Activated T-cell treated with anti-CD3 and anti-CD28 coated beads, Interleukin-2, amount 50 U/mL, for 72 hours (primary cell): ENCODE measurements at places on chromosomes 3 and 15. TPM values are rescaled to one million over a fixed set of nuclear protein-coding genes. Genes with fewer than 3 reads are reported as not detected.

- no peak for DNase-seq
- no peaks in the 10 kb centered on the region for H3K27me3 ChIP-seq
- no peaks in the 10 kb centered on the region for H3K36me3 ChIP-seq
- no peak overlapping the region for H3K4me3 ChIP-seq
Measured at GRCh38 chr3:105177576-105177975, 189.1 kb upstream of the ALCAM start.

The BCHE gene
- total RNA-seq: not detected

The TRIM42 gene
- not detected for total RNA-seq

GRCh38 chr3:108780235-108780634 lies 23.0 kb upstream of the RETNLB start:
- DNase-seq: peak; percentile 13
- peaks cover 2% of the 10 kb centered on the region for H3K36me3 ChIP-seq
- peaks cover 37% of the 10 kb centered on the region for H3K4me1 ChIP-seq
- H3K4me3 ChIP-seq: no peak overlapping the region

The TM6SF1 gene
- 25.1 TPM for total RNA-seq

GRCh38 chr3:142003291-142003690 lies 126.8 kb downstream of the ATP1B3 start:
- H3K36me3 ChIP-seq: no peaks in the 10 kb centered on the region
- no peaks in the 10 kb centered on the region for H3K4me1 ChIP-seq
- H3K27ac ChIP-seq: no peak overlapping the region

- H3K4me3 ChIP-seq: no peak overlapping the region
- no peaks in the 10 kb centered on the region for H3K4me1 ChIP-seq
- no peak for DNase-seq
- H3K36me3 ChIP-seq: no peaks in the 10 kb centered on the region
Measured at GRCh38 chr3:126316031-126316461, 41.2 kb downstream of the KLF15 start.

- peaks cover 10% of the 10 kb centered on the region for H3K36me3 ChIP-seq
- no peak overlapping the region for H3K4me3 ChIP-seq
- H3K27ac ChIP-seq: peak overlapping the region; percentile 73
- DNase-seq: no peak
- no peaks in the 10 kb centered on the region for H3K27me3 ChIP-seq
Measured at GRCh38 chr15:55231455-55231854, 34.7 kb upstream of the RSL24D1 start.

DNA sequence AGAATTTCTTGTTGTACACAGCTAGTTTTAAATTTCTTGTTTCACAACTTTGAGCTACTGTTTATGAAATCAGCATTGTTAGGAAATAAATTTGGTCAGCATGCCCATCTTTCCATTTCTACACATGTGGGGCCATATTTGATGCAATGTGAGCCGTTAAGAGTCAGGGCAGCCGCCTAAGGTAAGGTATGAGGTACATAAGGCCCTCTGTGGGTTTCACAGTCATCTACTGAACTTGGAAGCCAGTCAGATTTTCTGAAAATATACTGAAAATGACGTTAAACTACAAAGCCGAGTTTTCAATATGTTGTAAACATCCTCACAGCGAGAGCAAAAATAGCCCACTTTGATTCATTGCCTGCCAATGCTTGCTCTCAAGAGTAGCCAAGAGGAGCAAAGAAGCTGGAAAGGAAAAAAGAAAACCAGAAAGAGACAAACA lies 94.7 kb upstream of the PDZRN3 start:
- no peak overlapping the region for H3K27ac ChIP-seq
- no peaks in the 10 kb centered on the region for H3K4me1 ChIP-seq
- H3K27me3 ChIP-seq: no peaks in the 10 kb centered on the region
- no peaks in the 10 kb centered on the region for H3K36me3 ChIP-seq
- H3K4me3 ChIP-seq: no peak overlapping the region
- DNase-seq: no peak

- no peak for DNase-seq
- H3K4me1 ChIP-seq: peaks cover 17% of the 10 kb centered on the region
- H3K36me3 ChIP-seq: no peaks in the 10 kb centered on the region
- peak overlapping the region; percentile 19 for H3K27ac ChIP-seq
- peak overlapping the region; percentile 53 for H3K4me3 ChIP-seq
Measured at GRCh38 chr3:12470680-12471079, 13.6 kb upstream of the TSEN2 start.

The SPATA12 gene
- not detected for total RNA-seq

- H3K36me3 ChIP-seq: peaks cover under 1% of the 10 kb centered on the region
- no peaks in the 10 kb centered on the region for H3K27me3 ChIP-seq
- H3K4me3 ChIP-seq: peak overlapping the region; percentile 25
- peak; percentile 51 for DNase-seq
Measured at GRCh38 chr3:133475245-133476010, 75.6 kb downstream of the BFSP2 start.

DNA sequence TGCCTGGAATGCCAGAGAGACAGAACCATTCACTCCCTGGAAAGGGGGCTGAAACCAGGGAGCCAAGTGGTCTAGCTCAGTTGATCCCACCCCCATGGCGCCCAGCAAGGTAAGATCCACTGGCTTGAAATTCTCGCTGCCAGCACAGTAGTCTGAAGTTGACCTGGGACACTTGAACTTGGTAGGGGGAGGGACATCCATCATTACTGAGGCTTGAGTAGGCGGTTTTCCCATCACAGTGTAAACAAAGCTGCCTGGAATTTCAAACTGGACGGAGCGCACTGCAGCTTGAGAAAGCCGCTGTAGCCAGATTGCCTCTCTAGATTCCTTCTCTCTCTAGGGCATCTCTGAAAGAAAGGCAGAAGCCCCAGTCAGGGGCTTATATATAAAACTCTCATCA lies 310.7 kb upstream of the DPPA4 start:
- no peaks in the 10 kb centered on the region for H3K36me3 ChIP-seq
- no peaks in the 10 kb centered on the region for H3K4me1 ChIP-seq
- H3K27ac ChIP-seq: no peak overlapping the region
- DNase-seq: no peak
- peaks cover 15% of the 10 kb centered on the region for H3K27me3 ChIP-seq

DNA sequence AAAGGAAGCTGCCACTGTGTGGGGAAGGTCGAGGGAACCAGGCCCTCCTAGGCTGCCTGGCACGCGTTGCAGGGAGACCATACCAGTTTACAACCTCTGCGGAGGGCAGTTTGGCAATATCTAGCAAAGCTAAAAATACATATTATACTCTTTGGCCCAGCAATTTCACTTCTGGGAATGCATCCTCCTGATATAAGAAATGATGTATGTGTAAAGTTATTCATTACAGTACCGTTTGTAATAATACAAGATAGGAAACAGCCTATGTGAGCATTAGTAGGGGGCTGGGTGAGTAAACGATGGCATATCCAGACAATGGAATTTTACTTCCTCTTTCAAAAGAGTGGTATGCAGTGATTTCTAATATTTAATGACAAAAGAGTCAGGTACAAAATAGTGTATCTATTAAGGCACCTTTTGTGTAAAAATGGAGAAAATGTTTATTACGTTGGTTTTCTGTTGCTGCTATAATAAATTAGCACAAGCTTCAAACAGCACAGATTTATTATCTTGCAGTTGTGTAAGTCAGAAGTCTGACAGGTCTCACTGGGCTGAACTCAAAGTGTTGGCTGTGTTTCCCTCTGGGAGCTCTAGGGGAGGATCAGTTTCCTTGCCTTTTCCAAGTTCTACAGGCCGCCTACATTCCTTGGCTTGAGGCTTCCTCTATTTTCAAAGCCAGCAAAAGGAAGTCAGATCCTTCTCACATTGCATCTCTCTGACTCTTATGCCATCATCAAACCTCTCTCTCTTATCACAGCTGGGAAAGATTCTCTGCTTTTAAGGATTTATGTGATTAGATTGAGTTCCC lies 9.0 kb downstream of the APOD start:
- H3K4me1 ChIP-seq: peaks cover 7% of the 10 kb centered on the region
- no peak overlapping the region for H3K4me3 ChIP-seq
- no peak for DNase-seq
- H3K27me3 ChIP-seq: no peaks in the 10 kb centered on the region

DNA sequence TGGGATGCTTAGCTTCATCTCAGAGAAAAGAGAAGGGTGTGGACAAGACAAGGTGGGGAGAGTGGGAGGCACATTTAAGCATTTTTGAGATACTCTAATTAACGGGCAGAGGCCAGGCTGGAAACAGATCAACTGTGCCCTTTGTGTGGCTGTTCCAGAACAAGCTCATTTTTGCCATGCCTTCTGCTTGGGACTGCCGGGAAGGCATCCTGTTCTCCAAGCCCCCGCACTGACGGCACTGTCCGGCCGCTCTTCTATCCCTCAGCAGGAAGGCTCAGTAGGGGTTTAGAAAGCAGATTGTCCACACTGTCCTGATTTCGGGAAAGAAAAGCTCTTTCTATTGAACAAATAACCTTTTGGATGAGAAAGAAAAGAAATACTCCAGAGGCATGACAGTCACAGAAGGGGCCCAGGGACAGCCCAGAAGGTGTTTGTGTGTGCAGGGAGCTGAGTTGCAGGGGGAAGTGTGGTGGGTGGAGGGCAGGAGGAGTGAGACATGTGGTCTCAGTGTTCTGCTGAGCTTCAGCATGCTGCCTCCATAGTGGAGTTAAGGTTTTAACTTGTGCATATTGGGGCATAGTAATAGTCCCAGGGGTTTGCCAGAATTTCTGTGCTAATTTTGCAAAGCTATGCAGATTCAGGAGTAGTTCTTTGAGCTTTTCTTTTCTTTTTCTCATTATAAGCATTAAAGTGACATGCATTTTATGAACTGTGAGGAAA lies 27.3 kb downstream of the SV2B start:
- no peak overlapping the region for H3K27ac ChIP-seq
- DNase-seq: no peak
- H3K4me3 ChIP-seq: no peak overlapping the region
- no peaks in the 10 kb centered on the region for H3K36me3 ChIP-seq

DNA sequence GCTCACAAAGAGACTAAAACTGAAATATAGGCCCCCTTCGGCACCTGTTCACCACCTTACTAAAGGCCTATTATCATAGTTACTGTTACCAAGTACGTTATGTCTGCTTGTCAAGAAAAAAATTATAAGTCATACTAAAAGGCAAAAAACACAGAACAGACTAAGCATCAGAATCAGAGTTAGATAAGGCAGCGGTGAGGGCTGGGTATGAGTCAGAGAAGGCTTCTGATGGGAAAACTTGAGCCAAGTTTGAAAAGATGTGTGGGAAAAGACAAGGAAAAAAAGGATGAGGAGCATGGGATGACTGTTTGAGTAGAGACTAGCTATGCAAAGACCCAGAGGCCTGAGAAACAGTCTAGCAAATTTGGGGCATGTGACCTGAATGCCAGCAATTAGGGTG lies 387.2 kb upstream of the SGO1 start:
- no peaks in the 10 kb centered on the region for H3K4me1 ChIP-seq
- H3K36me3 ChIP-seq: no peaks in the 10 kb centered on the region
- no peaks in the 10 kb centered on the region for H3K27me3 ChIP-seq
- no peak overlapping the region for H3K27ac ChIP-seq
- DNase-seq: no peak

DNA sequence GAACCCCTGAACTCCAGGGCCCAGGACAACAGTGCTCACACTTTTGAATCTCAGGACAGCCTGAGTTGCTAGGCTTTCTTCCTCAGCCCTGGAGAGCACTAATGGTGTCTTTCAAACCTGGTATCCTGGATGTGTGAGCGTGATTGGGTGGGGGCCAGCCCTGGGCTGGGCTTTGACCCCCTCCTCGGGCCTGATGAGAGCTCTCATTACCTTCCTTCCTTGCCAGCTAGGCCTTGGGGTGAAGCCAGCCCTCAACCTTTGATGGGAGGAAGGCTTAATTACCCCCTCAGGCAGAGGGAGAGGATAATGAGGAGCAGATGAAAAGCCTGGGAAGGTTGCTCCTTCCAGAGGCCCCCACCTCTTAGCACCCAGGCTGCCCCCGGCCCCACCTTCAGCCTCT lies 31.1 kb upstream of the INSYN1 start:
- H3K27me3 ChIP-seq: no peaks in the 10 kb centered on the region
- no peaks in the 10 kb centered on the region for H3K4me1 ChIP-seq
- H3K27ac ChIP-seq: no peak overlapping the region
- no peak overlapping the region for H3K4me3 ChIP-seq
- no peaks in the 10 kb centered on the region for H3K36me3 ChIP-seq

The TMCO5A gene
- not detected for total RNA-seq

The ACAN gene
- not detected for total RNA-seq

- H3K27ac ChIP-seq: no peak overlapping the region
- H3K4me3 ChIP-seq: no peak overlapping the region
- H3K36me3 ChIP-seq: no peaks in the 10 kb centered on the region
- no peak for DNase-seq
- no peaks in the 10 kb centered on the region for H3K27me3 ChIP-seq
Measured at GRCh38 chr15:40340038-40340739, 550 bp downstream of the CCDC9B start.

DNA sequence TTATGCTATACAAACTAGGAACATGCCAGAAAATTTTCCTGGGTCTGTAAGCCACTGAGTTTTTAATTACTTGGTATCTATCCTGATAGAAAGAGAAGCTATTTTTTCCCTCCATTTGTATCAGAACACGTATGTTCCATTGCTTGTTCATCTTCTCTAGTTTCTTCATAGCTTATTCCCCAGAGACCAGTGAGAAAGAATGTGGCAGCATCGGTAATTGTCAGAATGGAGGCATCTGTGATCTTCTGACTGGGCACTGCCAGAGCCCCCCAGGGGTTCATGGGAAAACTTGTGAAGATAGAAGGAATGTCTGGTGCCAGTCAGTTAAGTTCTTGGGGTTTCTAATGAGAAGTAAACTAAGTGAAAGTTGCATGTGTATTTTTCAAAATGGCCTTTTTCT lies 720.2 kb upstream of the GOLIM4 start:
- H3K4me1 ChIP-seq: no peaks in the 10 kb centered on the region
- no peak overlapping the region for H3K27ac ChIP-seq
- H3K36me3 ChIP-seq: no peaks in the 10 kb centered on the region
- no peaks in the 10 kb centered on the region for H3K27me3 ChIP-seq
- no peak overlapping the region for H3K4me3 ChIP-seq

The MFN1 gene
- total RNA-seq: 31.1 TPM

The GRAMD2A gene
- 0.07 TPM for total RNA-seq

The ALDH1L1 gene
- 0.48 TPM for total RNA-seq

DNA sequence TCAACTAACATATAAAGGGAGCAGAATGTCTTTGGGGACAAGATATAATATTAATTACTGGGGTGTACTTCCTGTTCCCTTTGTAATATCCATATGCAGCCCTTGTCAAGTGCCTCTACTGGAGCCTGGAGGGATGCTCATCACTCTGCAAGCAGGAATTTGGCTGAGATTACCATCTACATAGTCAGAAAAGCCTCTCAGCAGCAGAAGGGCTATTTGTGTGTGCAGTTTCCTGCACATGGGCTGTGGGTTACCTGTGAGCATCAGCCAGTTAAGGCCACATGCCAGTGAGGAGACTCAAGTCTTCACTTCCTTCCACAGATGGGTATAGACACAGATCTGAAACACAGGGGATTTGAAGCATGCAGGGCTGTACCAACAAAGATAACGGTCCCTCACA lies 278.1 kb upstream of the PLSCR5 start:
- H3K4me1 ChIP-seq: no peaks in the 10 kb centered on the region
- no peaks in the 10 kb centered on the region for H3K36me3 ChIP-seq
- H3K27me3 ChIP-seq: no peaks in the 10 kb centered on the region

GRCh38 chr3:136617198-136617597 lies 135.0 kb downstream of the STAG1 start:
- H3K4me3 ChIP-seq: no peak overlapping the region
- DNase-seq: no peak
- H3K27ac ChIP-seq: peak overlapping the region; percentile 54
- H3K36me3 ChIP-seq: peaks cover 3% of the 10 kb centered on the region
- H3K27me3 ChIP-seq: no peaks in the 10 kb centered on the region
